ENCODE measurements at places on chromosomes 4 and X. TPM values are rescaled to one million over a fixed set of nuclear protein-coding genes. Genes with fewer than 3 reads are reported as not detected.

DNA sequence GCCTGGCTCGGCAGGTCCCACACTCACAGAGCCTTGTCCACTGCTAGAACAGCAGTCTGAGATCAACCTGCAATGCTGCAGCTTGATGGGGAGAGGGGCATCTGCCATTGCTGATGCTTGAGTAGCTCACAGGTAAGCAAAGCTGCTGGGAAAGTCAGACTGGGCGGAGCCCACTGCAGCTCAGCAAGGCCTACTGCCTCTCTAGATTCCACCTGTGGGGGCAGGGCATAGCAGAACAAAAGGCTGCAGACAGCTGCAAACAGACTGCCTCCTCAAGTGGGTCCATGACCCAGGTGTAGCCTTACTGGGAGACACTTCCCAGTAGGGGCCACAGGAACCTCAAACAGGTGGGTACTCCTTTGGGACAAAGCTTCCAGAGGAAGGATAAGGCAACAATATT is 110.6 kb upstream of the ADAMTS3 start:
- DNase-seq, result no peak

DNA sequence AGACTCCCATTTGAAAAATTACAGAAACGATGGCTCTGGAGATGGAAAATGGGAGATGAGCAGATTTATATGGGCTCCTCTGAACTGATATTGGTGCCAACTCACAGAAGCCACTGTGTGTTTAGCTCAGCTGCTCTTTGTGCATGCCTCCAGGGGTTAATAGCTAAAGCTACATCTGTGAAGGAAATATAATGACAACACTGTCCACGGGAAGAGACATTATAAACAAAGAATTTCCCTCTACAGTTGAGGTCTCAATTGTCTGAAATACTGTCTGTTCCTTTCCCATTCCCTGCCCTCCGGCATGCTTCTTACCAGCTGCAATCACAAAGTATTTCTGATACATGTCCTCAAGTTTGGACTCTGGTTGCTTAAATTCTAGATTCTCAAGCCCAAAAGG is 40.4 kb downstream of the PPA2 start:
- no peak for DNase-seq

DNA sequence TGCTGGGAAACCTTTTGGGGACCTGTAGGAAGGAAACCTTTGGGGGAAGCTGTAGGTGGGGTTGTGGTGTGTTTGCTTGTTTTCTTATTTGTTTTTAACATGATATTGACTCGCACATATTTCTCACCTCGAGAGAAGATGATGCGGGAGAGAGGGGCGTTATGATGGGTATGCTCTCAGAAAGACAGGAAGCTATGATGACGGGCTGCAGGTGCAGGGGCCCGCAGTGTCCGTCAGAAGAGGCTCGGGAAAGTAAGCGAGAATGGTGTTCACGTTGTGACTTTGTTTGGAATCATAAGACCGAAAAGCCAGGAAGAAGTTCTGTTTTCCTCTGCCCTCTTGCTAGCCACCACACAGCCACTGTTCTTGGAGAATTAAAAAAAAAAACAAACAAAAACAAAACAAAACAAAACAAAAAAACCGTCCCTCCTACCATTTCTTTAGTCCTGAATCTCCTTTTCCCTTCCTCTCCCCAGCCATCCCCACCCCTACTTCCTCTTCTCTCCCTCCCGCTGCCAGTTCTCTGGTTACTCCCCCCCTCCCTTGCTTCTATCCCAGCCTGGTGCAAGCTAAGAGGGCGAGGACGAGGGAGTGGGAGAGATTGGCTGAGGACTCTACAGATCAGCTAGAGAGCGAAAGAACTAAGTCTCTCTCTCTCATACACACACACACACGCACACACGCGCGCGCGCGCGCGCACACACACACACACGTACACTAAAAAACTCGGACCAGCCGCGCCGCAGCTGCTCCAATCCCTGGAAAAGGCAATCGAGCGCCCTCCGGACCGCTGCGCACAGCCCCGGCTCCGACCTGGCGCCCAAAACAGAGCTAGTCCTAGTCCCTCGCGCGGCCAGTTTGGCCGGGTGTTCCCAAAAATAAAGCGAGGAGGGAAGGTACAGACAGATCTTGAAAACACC is at the start of gene BMP3:
TSS of gene BMP3 (plus strand) at position 648 of the 920 bp plus-strand sequence. CDS start 577 bp downstream, outside the sequence.
- peak; percentile 31 for DNase-seq

GRCh38 chr4:184825141-184825895 is 450 bp downstream of the ACSL1 start:
- DNase-seq, result no peak

Gene SMIM14
- total RNA-seq, result 20.1 TPM

Gene GRIA3
- total RNA-seq, result not detected

GRCh38 chrX:135463937-135464336 is 42.2 kb downstream of the SMIM10L2A start:
- DNase-seq, result peak; percentile 1

Gene TRIM61
- not detected for total RNA-seq

- DNase-seq, result no peak
These were observed 595 bp upstream of the NAP1L2 start for GRCh38 chrX:73215246-73215645.

DNA sequence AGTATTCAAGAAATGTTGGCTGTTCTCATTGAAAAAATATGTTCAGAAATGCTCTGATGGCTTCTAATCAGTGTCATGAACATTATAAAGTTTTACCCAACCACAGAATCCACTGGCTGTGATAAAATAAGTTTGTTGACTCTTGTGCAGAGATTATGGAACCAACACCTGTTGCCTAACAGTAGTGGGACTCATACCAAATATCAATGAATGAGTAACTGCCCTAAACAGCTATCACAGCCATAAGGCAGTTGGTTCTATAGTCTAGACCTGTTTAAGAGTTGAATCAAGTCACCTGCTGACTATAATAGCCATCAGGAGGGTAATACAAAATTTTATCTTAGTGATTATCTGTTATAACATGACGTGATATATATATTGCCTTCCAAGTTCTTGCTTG is 168.3 kb downstream of the ATOH1 start:
- DNase-seq, result no peak

Gene IGFBP7
- total RNA-seq, result 314 TPM

Gene PRDM8
- total RNA-seq, result 86.8 TPM
